ENCODE measurements at places on chromosomes 5 and 9. TPM values are rescaled to one million over a fixed set of nuclear protein-coding genes. Genes with fewer than 3 reads are reported as not detected.

The RMRP gene
- total RNA-seq: 7,718 TPM

The GPR151 gene
- total RNA-seq: not detected

The ANKRD55 gene
- total RNA-seq: not detected

The PCDHGB5 gene
- total RNA-seq: 0.22 TPM

DNA sequence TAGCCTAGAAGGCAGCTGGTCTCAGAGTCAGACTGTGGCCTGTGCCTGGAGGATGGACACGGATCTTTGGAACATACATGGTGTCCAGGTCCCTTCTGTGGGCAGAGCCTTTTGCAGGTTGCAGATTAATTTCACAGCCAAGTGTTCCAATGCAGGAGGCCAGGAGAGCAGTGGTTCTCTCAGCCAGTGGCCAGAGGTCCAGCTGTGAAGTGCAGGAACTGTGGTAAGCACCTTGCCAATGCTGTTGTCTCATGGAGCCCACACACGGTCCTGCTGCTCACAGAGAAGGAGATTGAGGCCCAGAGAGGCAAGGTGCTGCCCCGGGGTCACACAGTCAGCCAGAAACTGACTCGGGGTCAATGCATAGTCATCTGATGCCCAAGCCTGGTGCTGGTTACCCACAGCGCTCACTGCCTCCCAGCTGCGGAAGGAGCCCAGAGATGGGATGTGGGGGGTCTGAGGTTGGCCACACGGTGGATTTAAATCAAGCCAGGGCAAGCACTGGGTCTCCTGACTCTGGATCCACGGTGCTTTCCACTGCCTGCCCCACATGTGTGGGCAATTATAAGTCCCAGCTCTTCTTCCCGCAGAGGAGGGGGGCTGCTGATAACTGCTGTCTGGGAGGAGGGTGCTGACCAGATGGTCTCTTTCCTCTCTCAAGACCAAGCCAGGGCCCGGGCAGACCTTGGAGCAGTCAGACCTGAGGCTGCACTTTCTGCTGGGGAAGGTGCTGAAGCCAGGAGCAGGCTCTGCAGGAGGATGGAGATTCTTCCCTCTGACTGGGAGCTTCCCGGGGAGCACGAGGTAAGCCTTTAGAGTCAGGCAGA, 2.8 kb downstream of the PDGFRB start:
- DNase-seq: no peak
- H3K27me3 ChIP-seq: no peaks in the 10 kb centered on the region
- no peak overlapping the region for H3K27ac ChIP-seq
- no peaks in the 10 kb centered on the region for H3K36me3 ChIP-seq

- no peak overlapping the region for H3K27ac ChIP-seq
- H3K36me3 ChIP-seq: no peaks in the 10 kb centered on the region
- no peaks in the 10 kb centered on the region for H3K27me3 ChIP-seq
- H3K4me3 ChIP-seq: no peak overlapping the region
- DNase-seq: no peak
- H3K4me1 ChIP-seq: no peaks in the 10 kb centered on the region
These were observed 234.2 kb upstream of the PANK3 start for GRCh38 chr5:168813184-168813968.

DNA sequence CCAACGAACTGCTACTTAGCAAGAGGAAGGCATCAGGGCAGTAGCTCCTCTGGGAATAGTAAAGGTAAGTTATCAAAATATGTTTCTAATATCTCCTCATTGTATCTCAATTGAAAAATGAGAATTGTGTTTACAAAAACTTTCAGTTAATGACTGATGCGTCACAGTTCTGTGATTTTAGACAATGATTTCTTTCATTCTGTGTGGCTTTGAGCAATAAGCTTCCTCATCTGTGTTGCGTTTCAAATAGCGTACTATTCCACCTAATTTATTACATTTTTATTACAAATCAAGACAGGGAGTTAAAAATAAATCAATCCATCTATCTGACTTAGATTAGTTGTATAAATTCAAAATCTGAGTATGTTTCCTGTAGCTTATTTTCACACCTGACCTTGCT, 145.0 kb downstream of the CAAP1 start:
- no peak overlapping the region for H3K4me3 ChIP-seq
- H3K27me3 ChIP-seq: no peaks in the 10 kb centered on the region
- no peak overlapping the region for H3K27ac ChIP-seq
- H3K4me1 ChIP-seq: no peaks in the 10 kb centered on the region

Measured in CD8-positive, alpha-beta memory T cell (primary cell).